ENCODE measurements at places on chromosomes 13 and 19.

GRCh38 chr19:50252111-50252886 is 48.9 kb downstream of the MYH14 start:
- no peak for DNase-seq

DNA sequence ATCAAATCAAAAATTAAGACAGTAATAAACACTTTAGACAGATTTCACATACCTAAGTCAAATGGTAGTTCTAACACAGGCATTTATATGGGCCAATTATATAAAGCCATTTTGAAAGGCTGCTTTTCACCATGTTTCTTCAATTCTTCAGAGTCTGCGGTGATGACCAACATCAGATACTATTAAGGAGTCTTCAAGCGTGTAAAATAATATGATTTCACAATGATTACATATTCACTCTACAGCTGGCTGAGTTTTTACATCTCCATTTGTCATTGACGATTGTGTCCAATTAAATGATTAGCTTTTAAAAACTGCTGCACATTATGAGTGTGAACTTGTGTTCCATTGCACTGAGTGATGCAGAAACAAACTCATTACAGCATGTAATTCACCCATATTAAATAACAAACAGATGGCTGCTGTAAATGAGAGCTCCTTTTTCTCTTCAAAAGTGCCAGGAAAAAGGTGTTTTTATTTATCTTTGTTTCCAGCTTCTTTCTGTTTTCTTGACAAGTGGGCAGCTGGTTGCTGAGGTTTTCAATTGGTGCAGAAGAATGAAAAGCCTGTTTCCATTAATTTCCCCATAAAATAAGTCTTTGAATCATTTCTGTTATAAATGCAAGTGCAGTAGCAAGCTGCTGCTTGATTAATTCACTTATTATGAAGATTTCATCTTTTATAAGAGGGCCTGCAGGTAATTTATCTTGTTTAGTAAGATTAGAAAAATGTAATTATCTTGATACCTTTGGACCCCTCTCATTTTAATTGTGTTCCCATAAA is 676.1 kb upstream of the KLHL1 start:
- DNase-seq = no peak

DNA sequence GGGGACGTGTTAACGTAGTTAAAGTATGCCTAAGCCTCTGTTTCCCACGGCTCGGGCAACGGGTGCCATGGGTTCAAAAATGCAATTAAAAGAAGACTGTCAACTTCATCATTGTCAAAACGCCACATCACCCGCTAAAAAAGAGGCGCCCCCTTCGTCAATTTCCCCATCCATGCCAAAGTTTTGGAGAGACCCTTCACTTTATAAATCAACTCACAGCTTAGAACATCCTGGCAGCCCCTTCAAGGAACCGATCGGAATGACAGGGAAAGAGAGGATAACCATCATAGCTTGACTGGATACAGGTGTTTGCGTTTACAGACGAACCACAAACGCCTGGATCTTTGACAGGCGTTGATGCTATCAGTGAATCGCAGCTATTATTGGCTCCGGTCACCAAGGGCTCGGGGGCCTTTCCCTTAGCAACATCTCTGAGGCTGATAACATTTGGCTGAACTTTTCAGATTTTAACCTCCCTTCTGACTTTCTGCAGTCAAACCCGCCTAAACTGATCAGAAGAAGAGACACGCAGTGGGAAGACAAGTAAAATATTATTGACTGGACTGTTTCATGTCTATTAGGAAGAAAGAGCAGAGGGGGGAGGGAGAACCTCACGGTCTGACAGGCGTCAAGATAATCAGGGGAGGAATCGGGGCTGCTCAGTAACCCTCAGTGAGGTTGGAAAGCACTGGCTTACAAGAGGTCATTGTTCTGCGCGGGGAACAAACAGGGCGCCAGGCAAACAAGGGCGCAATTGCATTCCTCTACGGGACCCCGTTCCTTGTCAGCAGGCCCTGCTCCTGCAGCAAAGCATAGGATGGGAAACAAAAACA is 322.5 kb upstream of the ZNF507 start:
- DNase-seq = no peak

DNA sequence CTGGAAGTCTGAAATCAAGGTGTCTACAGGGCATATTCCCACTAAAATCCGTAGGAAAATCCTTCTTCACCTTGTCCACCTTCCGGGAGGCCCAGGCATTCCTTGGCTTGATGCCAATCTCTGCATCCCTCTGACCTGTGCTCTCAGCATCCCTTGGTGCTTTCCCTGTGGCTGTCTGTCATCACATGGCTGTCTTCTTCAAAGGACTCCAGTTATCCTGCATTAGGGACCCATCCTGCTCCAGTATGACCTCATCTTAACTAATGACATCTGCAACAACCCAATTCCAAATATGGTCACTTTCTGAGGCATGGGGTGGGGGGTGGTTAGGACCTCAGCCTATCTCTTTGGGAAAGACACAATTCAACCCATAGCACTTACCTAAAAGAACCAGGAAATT is 423.8 kb downstream of the IRS2 start:
- no peak for DNase-seq

GRCh38 chr13:28185256-28185655 is 46.9 kb downstream of the PAN3 start:
- DNase-seq = no peak

- DNase-seq = no peak
Observed at GRCh38 chr13:78779608-78780007, 120.7 kb upstream of the OBI1 start.

- no peak for DNase-seq
Observed at GRCh38 chr19:41967054-41967783, 8.1 kb upstream of the RABAC1 start.

DNA sequence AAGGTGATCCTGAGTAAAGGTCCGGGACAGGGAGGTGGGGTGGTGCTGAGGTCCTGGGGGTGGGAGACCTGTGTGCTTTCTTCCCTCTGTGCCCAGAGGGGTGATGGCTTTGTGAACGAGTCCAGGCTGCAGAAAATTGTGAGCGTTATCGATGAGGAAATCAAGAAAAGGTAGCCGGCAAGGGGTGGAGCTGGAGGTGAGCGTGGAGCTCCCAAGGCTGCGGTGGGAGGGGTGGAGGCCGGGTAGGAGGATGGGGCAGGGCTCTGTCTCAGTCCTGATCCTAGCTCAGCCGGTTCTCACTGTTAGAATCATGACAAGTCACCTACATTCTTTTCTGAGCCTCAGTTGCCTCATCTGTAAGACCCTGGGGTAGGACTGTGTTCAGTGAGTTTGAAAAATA is 4.0 kb downstream of the SELENOV start:
- no peak for DNase-seq

GRCh38 chr19:28929006-28929405 is 283.9 kb downstream of the UQCRFS1 start:
- no peak for DNase-seq

GRCh38 chr19:33558856-33559255 is 37.3 kb upstream of the PEPD start:
- DNase-seq = no peak

GRCh38 chr19:44032001-44032610 is 6.9 kb downstream of the ZNF222 start:
- no peak for DNase-seq

DNA sequence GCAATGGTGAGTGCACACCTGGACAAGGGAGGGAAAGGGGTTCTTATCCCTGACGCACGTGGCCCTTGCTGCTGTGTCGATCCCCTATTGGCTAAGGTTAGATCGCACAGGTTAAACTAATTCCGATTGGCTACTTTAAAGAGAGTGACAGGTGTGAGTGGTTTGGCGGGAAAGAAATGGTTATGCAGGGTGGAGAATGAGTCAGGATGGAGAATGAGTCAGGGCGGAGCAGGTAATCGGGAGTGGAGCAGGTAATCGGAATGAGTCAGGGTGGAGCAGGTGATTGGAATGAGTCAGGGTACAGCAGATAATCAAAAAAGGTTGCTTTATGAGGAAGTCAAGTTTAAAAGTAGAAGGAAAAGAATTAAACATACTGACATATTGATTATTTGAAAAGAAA is 24.4 kb upstream of the SIAH3 start:
- DNase-seq = no peak

- DNase-seq = peak; percentile 82
Observed at GRCh38 chr13:109869312-109870237, 83.2 kb upstream of the IRS2 start.

- no peak for DNase-seq
Observed at GRCh38 chr13:110797230-110797877, 83.9 kb downstream of the ING1 start.

DNA sequence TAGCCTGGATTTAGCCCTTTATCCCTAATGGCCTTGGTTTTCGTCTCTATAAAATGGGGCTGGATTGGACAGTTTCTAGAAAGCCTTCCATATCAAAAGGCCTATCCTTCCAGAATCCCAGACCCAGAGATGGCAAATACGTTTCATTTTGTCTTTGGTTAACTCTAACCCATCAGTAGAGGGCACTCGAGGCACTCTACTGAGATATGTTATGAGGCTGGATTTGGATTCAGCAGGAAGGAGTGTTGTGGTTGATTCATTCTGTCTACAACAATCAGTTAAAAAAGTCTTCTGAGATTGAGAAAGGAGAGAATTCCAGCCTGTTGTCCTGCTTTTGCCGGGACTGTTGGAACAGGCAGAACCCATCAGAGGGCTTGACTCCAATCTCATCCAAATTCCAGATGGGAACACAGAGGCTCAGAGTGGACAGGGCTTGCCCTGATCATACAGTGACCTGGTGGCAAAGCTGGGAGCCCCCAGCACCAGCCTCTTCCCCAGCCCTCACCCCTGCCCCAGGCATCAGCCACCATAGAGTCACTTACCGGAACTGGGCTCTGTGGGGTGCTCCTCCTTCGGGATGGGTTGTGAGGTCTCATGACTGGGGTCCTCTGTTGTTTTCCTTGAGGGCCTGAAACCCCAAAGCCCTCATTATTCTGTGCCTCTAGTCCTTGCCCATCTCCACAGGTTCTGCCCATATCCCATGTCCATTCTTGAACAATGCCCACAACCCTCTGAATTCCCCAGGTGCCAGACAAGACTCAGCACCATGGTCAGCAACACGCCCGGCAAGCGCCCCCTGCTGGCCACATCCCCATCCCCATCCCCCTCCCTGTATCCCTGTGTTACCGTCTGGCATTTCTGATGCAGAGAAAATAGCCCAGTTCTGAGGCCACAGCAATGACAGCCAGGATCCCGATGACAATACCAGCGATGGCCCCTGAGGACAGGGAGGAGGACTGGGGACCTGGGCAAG is 12.3 kb upstream of the ZNF180 start:
- peak; percentile 12 for DNase-seq

DNA sequence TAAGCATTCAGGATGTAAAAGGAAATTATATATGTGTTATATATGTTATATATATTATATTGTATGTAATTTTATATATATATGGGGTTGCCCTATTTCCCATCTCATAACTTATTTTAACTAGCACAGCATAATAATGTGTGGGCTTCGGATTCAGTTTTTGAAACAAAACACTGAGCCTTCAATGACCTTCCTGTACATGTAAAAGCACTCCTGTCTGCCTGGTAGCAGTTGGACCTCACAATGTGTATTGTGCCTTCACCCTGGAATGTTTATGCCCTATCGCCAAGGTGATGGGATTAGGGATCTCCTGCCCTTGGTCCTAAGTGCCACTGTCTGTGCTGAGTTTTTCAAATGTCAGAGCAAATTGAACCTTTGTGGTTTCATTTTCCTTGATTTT is 968.8 kb downstream of the TUBA3C start:
- no peak for DNase-seq

DNA sequence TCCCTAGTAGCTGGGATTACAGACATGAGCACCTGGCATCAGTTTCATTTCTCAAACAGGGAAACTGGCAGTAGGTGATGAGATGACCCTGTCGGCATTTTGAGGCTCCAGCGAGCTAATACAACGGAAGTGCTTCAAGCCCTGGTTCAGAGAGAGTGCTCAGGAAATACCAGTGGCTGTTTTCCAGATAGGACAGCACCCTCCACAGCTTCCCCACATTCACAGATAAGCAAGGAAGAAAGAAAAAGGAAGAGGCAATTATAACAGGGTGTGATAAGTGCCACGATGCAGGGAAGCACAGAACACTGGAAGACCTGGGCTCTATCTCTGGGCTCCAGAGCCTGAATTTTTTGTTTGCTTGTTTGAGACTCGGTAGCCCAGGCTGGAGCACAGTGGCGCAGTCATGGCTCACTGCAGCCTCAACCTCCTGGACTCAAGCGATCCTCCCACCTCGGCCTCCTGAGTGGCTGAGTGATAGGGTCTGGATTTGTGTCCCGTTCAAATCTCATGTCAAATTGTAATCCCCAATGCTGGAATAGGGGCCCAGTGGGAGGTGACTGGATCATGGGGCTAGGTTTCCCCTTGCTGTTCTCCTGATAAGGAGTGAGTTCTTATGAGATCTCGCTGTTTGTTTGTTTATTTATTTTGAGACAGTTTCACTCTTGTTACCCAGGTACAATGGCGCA is 43.5 kb downstream of the PIN1 start:
- DNase-seq = no peak

DNA sequence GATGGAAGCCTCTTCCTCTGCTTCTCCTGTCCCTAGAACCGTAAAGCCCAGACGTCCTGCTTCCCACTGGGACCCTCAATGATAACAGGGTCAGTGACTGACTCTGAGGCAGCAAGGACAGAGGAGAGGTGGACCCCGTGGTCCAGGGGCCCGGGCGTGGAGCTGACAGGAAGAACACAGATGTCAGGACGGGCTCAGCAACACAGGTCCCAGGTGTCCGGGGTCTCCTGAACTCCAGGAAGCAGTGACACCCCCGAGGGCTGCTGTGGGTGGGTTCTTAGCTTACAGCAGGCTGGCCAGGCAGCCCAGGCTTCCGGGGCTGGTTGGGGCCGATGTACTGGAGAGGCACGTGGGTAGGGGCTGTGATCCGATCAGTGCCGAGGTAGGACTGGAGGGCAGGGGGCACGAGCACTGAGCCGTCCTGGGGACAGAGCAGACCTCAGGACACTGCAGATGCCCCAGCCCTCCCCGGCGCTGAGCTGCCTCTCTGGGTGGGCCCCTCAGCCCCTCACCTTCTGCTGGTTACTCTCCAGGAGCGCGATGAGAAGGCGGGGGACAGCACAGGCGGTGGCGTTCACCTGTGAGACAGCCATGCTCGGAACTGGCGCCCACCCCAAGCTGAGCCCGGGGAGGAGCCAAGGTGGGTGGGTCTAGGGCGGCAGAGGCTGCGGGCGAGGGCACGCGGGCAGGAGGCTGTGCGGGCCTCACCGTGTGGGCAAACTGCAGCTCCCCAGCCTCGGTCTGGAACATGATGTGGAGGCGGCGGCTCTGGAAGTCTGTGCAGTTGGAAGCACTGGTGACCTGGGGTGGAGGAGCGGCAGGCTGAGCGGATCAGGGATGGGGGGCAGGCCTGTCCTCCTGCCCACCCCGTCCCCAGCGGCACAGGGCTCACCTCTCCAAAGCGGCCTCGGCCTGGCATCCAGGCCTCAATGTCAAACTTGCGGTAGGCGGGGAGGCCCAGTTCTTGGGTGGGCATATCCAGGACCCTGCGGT is 3.6 kb upstream of the CCER2 start:
- no peak for DNase-seq
